ENCODE measurements at places on chromosomes 2 and 18. TPM values are rescaled to one million over a fixed set of nuclear protein-coding genes. Genes with fewer than 3 reads are reported as not detected.

DNA sequence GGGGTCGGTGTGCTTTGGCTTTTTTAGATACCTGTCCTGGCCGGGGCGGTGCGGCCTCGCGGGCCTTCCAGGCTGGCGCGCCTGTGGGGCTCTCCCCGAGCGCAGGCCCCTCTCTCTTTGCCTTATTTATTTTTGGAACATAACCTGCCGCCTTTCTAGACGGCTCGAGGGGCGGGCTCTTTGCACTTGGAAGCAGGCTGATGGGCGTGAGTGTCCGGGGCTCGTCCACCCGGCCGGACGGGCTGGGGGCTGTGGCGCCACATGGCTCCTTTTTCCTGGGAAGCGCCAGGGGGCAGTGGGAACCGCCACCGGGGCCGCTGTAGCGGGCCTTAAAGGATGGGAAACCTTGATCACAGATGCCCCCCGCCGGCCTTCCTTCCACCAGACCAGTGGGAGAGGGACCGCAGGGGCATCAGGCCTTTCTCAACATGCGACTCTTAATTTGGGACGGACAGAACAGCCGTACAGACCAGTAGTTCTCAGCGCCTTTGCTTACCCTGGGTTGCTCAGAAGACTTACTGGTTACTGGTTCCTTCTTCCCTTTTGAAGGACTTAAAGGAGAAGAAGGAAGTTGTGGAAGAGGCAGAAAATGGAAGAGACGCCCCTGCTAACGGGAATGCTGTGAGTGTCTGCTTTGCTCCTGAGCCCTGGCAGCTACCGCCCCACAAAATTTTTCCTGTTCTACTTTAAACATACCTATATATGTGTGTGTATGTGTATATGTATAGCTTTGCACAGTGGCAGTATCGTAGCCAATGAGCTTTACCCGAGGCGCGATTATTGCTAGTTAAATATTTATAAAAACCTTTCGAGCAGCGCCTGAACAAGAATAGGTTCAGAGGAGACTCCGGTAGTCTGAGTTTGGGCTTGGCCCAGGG is 2.7 kb downstream of the PTMA start:
- no peak for DNase-seq

DNA sequence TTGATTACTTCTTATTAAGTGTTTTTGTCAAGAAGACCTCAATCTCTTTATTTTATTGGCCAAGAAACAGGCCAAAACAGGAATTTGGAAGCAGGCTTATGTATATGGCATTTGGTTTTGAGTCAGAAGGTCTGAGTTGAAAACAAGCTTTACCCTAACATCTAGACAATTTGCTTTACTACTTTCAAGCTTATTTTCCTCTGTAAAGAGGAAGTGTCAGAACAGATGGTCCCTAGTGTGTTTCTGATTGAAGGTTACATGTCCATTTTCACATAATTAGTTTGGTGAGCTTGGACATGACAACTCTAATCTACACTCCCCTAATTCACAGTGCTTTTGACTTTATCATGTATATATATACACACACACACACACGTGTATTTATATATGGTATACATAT is 19.8 kb upstream of the MAP4K4 start:
- DNase-seq, result no peak

DNA sequence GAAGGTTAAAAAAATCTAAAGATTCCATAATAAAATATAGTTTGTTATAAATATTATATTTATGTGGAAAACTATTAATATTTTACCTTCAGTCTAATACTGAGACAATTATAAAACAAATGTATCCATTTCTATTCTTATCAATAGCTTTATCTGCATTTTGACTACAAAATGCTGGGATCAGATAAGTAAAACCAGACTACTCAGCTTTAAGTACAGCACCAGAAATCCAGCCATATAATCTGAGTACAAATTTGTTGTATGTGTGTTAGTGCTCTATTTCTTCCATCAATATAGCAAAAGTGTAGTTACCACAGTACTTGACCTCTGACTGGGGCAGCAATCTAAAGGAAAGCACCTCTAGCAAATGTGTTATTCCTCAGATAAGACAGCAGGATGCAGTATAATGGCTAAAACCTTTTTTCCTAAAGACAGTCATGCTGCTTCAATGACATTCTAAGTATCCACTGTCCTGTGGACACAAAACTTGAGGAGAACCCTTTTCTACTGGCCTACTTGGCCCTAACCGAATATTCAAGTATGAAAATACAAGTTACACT is 68.1 kb downstream of the OLA1 start:
- DNase-seq, result no peak

DNA sequence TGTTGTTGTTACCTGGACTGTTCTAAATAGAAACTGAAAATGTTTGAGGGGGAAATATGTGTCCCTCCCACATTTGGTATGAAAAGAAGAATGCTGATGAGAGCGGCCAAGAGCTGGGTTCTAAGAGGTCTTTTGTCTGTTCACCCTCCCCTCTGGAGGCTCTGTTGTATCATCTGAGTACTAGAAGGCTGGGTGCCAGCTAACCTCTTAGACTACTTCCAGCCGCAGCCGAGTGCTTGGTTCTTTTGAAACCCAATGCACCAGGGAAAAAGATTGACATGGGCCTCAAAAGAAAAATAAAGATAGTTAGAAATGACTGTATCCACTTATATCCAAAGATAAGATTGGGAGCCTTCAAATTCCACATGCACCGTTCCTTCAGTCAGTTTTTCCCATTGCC is 255.9 kb downstream of the TXNL1 start:
- DNase-seq, result no peak

DNA sequence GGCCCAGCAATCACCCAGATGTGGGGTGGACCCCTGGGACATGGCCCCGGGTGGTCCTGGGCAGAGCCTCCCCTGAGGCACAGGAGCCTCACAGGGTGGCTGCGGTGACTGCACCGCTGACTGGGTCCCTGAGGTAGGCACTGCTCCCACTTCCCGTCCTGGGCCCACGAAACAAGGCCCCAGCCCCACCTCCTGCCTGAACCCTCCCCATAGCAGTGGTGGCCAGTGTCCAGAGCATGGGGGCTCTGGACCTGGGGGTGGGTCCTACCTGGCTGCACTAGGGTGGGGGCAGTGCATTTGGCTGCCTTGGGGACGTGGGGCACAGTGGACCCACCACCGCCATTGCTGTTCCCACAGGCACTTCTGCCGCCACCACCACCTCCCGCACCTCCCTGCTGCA is 39.4 kb downstream of the TDRD15 start:
- no peak for DNase-seq

DNA sequence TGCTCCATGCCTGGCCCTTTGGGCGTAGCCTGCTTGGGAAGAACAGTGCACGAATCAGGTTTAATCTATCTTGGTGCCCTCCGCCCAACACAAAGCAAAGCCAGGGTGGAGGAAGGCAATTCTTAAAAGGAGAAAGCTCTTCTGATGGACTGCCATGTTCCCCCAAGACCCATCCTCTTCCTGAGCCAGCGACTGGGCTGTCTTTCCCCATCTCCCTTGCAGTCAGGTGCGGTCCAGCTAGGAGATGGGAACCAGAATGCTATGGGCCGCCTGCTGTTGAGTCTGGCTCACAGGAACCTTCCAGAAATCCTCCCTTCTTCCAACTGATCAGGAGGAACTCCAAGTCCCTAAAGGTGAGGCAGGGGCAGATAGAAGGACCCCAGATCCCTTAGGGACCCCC is 105.0 kb downstream of the SH3BP4 start:
- DNase-seq, result no peak

DNA sequence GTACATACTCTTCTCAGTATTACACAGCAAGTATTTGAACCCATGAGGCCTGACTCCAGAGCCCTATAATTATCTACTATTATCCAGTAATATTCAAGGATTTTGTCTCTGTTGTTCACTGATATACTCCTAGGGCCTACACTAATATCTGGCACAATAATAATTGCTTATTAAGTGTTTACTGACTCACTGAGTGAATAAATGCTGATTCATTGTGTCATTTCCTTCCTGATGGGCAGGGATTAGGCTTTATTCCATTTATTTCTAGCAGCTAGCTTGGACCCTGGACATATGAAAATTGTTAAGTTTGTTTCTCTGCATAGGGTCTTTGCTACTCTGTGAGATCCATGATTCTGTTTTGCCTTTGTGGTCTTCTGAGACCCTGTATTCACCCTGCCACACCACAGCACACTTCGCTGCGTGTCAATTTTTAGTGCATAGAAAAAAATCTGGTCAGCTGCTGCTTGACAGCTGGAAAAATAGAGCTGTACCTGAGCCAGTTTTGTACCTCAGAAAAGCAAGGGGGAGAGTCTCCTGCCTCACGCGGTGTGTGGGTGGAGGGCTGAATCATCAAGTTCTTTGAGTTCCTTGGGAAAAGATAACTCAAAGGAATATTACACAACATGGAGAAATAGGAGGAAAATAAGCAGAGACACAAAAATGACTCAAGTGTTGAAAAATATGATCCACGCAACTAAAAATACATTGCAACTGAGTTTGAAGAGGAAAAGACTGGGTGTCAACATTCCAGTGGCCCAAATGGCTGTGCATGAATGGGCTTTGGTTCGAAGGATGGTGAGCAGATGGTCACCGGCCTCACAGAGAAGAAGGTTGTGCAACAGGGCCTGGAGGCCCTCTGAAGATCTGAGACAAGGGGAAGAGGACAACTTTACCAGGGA is 18.9 kb upstream of the DPP4 start:
- no peak for DNase-seq

GRCh38 chr2:60317844-60318243 is 235.6 kb downstream of the BCL11A start:
- no peak for DNase-seq

- DNase-seq, result no peak
Observed at GRCh38 chr2:56589835-56590234, 406.0 kb downstream of the CCDC85A start.

DNA sequence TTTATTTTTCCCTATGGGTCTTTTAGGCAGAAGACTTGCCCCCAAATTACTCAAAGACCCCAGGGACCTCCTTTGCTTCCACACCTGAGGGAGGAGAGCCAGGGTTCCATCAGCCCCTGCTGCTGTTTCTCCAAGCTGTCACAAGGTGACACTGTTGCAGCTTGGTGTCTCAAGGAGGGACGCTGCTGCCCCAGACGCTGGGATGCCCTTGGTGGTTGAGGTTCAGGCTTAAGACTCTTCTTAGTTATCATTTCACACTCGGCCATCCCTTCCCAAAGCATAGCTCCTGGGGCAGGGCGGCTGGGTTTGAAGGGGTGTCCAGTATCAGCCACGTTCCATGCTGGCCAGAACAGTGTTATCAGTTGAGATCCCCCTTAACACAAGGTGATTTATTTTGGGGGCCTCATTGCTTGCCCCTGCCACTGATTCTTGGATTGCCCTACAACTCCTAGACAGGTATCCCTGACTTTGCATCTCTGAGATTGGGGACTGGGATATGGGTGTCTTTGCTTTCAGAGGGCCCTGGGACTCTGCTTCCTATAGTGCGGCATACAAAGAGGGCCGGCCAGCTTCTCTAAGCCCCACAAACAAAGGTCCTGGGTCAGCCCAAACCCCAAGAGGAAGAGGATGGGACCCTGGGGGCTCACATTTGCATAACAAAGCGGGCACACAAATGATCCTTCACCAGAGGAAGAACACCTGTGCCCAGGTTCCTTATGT is 22.7 kb downstream of the GPR55 start:
- DNase-seq, result peak; percentile 56

DNA sequence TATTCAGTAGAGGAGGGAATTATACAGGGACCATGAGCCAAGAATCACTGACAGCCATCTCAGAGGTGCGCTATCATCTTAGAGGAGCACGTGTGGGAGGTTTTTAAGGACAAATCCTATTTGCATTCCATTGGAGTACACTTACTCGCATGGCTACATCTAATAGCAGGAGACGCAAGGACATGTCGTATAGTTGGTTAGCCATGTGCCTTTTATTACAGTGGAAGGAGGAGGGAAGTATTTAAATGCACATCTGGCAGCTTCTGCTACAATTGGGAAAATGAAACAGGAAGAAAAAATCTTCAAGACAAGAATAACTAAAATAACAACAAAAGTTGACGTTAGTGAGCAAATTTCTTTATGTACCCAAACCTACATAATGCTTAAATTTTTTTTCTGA is 86.5 kb upstream of the UGP2 start:
- DNase-seq, result no peak

- no peak for DNase-seq
Observed at GRCh38 chr18:22032392-22032961, 136.9 kb upstream of the GATA6 start.

DNA sequence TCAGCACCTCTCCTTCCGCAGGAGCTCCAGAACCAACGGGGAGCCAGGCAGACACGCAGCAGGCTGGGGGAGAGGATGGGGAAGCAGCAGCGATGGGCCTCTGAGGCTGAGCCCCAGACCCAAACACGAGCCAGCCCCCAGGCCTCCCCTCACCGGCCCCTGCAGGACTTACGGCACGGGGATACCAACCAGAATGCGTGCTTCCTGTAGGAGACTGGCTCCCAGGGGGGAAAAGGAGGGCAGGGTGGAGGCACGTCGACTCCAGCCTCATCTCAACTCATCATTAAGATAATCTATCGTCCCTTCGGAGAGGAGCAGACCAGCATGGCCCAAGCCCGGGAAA is 495.1 kb upstream of the MYT1L start:
- DNase-seq, result no peak

DNA sequence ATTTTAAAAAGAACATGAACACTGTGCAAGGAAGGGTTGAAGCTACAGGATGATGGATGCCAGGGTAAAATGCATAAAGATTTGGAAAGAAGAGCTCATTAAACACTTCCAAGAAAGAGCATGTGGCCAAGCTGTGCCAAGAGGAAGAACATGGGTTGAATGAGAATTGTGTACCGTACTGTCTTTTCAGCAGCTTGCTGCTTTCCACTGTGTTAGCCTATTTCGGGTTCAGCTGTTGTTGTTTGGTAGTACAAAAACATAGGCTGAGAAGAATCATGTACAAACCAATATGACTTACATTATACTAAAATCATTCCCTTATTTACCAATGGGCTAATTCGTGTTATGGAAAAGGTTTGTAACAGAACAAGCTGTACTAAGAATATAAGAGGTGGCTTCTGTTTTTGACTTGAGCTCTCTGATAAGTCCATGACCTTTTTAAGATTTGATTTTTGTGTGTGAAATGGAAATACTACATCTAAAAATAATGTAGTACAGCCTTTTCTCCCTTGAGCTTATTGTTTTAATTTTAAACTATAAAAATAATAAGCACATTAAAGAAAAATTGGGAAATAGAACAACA is 188.3 kb upstream of the STON1 start:
- no peak for DNase-seq

- no peak for DNase-seq
Observed at GRCh38 chr2:25462021-25462420, 120.3 kb upstream of the DNMT3A start.

GRCh38 chr2:9818097-9818496 is 25.2 kb upstream of the TAF1B start:
- no peak for DNase-seq

ODC1 gene
- total RNA-seq, result 33.1 TPM

ESCO1 gene
- 17.0 TPM for total RNA-seq

ABCG8 gene
- total RNA-seq, result not detected

VAMP8 gene
- total RNA-seq, result 31.1 TPM

KIF1A gene
- 123 TPM for total RNA-seq

NT5C1B gene
- total RNA-seq, result not detected

KCNIP3 gene
- 13.9 TPM for total RNA-seq

Measured in sciatic nerve (tissue), 2 donors.